Stimulated activated CD4-positive, alpha-beta T cell treated with anti-CD3 and anti-CD28 coated beads, TNF-alpha, amount 100 ng/mL, for 24 hours (primary cell): ENCODE measurements at places on chromosomes 2 and 18.

GRCh38 chr2:99072551-99072950 lies 69.0 kb upstream of the C2orf15 start:
- no peak for DNase-seq

GRCh38 chr2:11177871-11178690 lies 22.8 kb downstream of the SLC66A3 start:
- no peak for DNase-seq

GRCh38 chr2:151156431-151156830 lies 105.2 kb downstream of the RBM43 start:
- no peak for DNase-seq

- no peak for DNase-seq
Measured at GRCh38 chr2:8244639-8245038, 437.2 kb upstream of the ID2 start.

- DNase-seq = no peak
Measured at GRCh38 chr2:88061295-88061694, 5.7 kb upstream of the KRCC1 start.

- DNase-seq = no peak
Measured at GRCh38 chr2:231260442-231261208, 62.2 kb downstream of the ARMC9 start.

DNA sequence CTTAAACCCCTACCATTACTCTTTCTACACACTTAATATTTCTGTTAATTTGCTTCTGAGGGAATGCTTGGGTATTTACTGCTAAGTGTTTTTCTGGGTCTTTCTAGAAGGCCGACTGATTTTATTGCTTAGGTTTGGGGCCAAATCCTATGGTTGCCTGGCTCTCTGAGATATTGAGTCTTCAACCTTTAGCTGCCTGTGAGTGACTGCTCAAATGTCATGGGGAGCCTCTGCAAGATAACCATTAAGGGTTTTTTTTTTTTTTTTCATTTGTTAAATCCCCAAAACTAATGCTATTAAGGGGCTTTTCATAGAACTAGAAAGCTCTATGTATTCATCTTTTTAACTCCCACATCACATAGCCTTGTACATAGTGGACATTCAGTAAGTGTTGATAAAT lies 5.0 kb downstream of the OSBPL6 start:
- DNase-seq = no peak

GRCh38 chr2:3493615-3494007 lies 25.7 kb downstream of the ADI1 start:
- no peak for DNase-seq

- DNase-seq = no peak
Measured at GRCh38 chr2:136093583-136093982, 24.4 kb downstream of the CXCR4 start.

GRCh38 chr18:44857744-44858491 lies 177.2 kb downstream of the SETBP1 start:
- no peak for DNase-seq
